Hematopoietic multipotent progenitor cell treated with erythropoietin and hydrocortisone succinate and interleukin-3 and kit ligand, for 8 days (in vitro differentiated cells): ENCODE measurements at places on chromosomes 2 and 18.
A peak's percentile ranks its signal among the peaks of the same experiment; 100 is the strongest.

DNA sequence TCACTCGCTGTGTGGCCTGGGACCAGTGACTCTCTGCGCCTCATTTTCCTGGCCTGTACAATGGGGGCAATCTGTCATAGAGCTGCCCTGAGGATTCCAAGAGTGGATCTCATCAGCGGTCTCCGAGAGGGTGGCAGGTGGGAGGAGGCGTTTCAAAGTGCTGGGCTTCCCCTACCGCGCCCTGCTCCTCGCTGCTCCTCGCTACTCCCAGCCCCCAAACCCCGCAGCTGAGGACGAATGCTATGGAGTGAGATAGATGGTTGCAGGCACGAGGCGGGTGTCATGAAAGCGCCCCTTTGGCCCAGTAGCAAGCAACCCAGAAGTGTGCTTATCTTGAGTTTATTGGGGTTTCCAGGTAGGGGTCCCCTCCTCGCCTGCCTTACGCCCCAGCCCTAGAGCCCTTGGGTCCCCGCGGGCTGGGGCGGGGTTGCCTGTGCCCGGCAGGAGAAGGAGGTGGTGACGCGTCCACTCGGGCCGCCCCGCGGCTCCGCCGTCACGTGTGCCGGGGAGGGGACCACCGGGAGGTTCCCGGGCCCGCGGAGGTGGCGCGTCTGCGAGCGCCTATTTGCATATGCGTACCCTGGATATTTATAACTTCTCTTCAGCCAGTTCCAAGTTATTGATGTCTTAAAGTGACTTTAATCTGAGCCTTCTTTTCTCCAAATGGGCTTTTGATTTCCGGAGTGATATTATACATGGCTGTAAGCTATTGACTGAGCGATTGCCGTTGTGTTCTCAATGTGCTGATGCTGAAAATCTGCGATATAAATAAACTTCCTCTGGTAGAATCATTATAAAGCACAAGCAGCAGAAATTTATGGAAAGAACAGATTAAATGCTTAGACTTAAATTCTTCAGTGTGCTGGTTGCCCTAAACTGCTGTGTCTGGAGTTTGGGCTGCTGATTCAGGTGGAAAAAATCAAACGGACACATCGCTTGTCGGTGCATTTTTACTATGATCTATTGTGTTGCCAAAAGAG, 263.7 kb downstream of the ATAD2B start:
- no peak for DNase-seq

DNA sequence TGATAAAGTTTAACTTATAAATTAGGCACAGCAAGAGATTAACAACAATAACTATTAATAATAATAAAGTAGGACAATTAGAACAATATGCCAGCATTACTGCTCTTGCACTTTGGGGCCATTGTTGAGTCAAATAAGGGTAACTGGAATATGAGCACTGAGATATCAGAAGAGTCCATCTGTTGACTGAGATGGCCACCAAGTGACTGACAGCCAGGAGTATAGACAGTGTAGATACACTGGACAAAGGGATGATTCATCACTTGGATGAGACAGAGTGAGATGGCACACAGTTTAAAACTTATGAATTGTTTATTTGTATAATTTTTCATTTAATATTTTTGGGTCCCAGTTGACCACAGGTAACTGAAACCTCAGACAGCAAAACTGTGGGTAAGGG, 20.0 kb downstream of the NAB1 start:
- DNase-seq = peak; percentile 75

DNA sequence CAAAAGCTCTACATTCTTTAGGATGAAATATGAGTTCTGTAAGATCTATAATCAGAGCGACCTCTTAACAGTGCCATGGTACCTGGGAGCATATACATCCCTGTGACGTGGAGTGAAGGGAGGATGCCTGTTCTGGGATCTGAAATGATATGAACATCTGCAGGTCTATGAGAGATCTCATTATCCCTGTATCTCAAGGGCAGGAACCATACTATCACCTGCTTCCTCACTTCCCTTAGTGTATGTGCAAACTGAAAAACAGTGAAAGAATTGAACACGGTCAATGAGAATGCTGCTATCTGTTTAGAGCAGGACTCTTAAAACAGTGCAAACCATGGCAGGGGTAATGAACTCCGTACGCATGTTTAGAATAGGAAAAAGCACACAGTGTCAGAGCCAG, 364.0 kb downstream of the LPIN1 start:
- no peak for DNase-seq

- no peak for DNase-seq
Measured at GRCh38 chr2:235654103-235654813, 160.4 kb downstream of the AGAP1 start.

DNA sequence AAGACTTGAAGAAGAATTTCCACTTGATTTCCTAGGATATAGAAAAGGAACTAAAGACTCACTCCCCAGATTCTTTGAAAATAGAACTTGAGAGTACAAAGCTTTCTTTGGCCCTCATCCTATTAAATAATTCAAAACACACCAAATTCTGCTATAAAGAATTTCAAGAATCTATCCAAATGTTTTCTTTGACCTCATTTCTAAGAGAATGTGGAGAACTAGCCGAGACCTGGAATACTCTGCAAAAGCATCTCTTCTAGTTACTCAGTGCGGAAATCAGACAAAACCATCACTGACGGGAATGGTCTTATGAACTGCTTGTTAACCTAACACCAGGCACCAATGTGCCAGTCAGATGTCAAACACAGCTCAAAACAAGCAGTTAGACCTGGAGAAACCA, 44.2 kb upstream of the ARL5A start:
- DNase-seq = no peak

DNA sequence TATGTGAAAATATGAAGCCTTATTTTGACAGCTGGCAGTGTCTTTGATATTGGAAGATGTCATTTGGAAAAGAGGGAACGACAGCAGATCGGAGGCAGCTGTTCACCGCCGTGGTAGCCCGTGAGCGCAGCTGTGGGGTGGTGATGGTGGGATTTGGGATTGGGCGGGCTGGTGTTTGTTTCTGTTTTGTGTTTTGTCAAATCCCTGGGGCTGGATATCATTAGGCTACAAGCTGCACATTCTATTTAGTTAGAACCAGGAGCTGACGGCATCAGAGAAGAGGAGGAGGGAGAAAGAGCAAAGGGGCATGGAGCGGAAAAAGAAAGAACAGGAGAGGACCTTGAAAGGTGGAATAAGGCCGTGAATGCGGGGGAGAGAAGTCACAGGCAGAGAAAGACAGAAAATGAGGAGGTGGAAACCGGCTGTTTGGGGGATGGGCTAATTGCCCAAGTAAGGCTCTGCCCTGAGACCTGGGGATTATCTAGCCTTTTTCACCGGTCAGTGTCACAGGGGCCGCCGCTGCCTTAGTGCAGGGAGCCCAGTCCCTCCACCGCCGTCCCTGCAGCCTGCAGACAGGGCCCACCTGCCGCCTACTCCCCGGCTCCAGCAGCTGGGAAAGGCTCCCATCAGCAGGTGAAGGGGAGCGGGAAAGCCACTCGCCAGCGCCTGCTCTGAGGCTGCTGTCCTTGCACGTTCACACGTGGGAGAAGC, 88.0 kb downstream of the ZCCHC2 start:
- DNase-seq = no peak

DNA sequence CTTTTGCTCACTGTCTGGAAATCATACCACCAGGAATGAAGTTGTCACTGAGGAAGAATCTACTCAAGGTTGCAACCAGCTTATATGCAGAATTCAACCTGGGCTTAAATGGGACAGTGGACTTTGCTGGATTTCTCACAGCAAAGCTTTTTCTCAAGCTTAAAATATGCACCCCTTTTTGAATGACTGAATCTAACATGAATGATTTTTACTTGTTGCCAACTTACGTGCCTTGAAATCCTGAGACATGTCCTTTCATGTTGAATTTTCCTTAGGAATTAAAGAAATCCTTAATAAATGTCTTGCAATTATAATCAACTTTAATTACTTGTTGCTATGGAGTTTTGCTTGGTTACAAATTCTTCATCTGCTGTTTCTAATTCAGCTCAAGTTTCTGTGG, 57.4 kb downstream of the SPP2 start:
- no peak for DNase-seq

DNA sequence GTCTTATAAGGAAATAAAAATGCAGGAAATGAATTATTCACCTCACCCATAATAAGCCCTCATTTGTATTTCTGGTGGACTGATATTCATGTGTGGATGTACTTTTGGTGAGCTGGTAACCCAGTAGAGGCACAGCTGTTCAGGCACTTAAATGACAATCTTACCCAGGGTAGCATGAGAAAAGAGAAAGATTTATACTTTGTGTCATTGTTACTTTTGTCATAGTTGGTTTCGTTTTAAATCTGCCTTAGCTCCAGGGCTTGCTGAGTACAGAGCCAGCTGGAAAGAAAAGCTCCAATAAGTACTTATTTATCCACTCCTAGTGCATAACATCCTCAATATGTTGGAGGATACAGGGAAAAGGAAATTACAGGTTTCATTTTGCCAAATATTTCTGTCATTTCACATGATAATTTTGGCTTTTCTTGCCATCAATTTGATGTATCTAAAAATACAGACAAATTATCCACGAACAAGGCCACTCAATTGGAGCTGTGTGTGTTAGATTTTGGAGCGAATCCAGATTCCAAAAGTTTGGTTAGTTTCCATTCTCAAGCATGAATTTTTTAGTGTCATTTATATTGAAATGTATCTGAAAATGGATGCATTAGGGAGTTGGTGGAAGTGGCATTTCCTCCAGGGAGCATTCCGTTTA, 1276.1 kb upstream of the FAM98A start:
- DNase-seq = no peak

- no peak for DNase-seq
Measured at GRCh38 chr2:68620772-68621171, 22.6 kb upstream of the PROKR1 start.

DNA sequence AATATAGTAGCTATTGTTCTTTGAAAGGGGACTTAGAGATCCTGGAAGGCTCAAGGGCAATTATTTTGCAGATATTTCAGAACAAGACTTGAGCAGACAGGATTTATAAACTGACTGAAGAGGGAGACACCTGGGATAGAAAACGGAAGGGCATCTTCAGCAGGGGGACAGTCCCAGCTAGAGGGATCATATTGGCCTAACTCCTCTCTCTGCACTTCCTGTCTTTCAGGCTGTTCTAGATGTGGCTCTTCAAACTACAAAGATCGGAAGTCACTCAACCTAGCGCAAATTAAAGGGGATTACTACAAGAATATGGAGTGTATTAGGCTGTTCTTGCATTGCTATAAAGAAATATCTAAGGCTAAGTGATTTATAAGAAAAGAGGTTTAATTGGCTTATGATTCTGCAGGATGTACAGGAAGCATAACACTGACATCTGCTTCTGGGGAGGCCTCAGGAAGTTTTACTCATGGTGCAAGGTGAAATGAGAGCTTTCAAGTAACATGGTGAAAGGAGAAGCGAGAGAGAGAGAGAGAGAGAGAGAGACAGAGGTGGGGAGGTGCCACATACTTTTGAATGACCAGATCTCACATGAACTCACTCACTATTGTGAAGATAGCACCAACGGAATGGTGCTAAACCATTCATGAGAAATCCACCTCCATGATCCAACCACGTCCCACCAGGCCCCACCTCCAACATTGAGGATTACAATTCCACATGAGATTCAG, 5.3 kb upstream of the CTIF start:
- DNase-seq = no peak

DNA sequence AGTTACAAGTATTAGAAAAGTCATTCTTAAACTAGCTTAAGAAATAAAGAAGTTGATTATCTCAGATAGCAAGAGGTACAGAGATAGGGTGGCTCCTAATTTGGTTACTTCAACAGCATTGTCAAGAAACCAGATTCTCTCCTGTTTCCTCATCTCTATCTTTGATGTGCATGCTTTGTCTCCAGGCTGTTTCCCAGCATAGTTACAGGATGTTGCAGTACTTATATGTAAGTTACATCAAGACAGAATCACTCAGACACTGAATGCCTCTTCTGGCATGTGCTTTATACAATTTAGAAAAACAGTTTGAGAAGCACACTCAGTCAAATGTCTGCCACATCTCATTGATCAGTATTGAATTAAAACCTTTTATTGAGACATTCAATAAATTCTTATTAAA, 189.5 kb upstream of the UBE2E3 start:
- DNase-seq = no peak

DNA sequence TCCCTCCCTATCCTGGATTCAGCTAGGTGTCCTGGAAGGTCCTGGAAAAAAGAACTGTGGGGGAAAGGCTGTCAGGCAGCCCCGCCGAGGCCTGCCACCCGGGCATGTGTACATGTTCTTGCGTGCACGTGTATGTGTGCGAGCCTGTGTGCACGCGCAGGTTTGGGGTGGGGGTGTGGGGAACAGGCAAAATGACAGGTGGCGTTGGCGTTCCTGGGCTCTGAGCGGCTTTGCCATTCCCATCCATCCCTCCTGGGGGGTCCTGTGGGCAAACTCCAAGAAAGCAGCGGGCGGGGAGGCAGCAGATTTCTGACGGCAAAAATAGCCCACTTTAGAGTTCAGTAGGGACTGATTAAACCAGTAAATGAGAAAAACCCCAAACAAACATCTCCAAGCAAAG, 35.6 kb downstream of the EMX1 start:
- no peak for DNase-seq

- peak; percentile 39 for DNase-seq
Measured at GRCh38 chr2:181464966-181465365, 7.8 kb downstream of the ITGA4 start.

GRCh38 chr2:34523958-34524514, 924.9 kb upstream of the FAM98A start:
- DNase-seq = no peak

DNA sequence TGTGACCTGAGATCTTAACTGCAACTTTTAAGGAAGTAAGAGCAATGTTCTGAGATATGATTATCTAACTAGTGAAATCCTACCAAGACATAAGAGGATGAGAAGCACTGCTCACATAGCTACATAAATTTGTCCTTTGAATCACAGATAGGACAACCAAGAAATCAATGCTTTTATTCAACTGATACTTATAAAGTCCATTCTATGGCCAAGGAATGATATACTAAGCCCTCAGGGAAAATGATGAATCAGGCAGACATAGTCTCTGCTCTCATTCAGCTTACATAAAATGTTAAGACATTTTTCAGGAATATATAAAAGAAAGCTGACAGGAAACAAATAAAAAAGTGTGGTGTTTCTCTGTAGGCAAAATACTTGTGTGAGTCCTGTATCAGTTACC, 39.1 kb downstream of the PGAP1 start:
- no peak for DNase-seq

GRCh38 chr2:178761759-178762371, 45.4 kb downstream of the TTN start:
- peak; percentile 51 for DNase-seq

DNA sequence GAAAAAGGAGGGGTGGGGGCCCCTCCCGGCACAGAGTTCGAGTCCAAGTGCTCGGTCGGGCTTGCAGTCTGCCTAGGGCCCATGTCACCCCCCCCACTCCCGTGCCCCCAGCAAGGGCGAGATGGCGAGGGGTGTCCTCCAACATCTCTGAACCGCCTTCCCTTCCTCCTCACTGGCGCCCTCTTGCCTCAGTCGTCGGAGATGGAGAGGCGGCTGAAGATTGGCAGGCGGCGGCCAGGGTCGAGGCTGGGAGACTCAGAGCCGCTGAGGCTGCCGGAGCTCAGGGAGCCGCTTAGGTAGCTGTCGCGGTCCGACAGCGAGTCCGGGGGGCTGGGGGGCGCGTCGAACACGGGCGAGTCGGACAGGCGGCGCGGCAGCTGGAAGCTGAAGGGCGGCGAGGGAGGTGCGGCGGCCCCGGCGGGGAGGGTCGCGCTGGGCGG, 2.3 kb downstream of the ZFP36L2 start:
- peak; percentile 81 for DNase-seq
